CD4-positive, alpha-beta T cell treated with Interleukin-10 for 1 hour (primary cell): ENCODE measurements at places on chromosomes 16 and 17.

- DNase-seq, result no peak
Observed at GRCh38 chr16:57069635-57070370, 22.6 kb upstream of the CPNE2 start.

- no peak for DNase-seq
Observed at GRCh38 chr17:64202683-64203344, 60.2 kb downstream of the TEX2 start.

DNA sequence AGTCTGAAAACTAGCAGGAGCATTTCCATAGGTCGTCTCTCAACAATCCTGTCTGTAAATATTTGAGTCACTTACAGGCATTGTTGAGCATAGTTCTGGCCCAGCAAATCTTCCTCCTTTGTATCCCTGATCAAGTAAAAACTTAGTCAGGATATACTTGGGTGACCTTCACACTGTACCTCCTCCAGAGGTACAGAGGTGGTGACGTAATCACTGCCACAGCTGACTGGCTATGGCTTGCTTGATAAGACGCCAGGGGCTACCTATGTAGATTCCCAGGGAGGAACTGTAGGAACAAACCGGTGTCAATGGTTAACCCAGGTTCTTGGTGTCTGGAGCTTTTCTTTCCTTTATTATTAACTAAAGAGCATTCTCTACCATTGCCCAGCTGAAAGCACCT lies at the start of gene KCNJ16:
TSS of gene KCNJ16 (plus strand) at position 270 of the 400 bp plus-strand sequence. CDS start 56,863 bp downstream, outside the sequence.
- no peak for DNase-seq

- no peak for DNase-seq
Observed at GRCh38 chr17:5211458-5211857, 19.8 kb upstream of the ZNF594 start.

DNA sequence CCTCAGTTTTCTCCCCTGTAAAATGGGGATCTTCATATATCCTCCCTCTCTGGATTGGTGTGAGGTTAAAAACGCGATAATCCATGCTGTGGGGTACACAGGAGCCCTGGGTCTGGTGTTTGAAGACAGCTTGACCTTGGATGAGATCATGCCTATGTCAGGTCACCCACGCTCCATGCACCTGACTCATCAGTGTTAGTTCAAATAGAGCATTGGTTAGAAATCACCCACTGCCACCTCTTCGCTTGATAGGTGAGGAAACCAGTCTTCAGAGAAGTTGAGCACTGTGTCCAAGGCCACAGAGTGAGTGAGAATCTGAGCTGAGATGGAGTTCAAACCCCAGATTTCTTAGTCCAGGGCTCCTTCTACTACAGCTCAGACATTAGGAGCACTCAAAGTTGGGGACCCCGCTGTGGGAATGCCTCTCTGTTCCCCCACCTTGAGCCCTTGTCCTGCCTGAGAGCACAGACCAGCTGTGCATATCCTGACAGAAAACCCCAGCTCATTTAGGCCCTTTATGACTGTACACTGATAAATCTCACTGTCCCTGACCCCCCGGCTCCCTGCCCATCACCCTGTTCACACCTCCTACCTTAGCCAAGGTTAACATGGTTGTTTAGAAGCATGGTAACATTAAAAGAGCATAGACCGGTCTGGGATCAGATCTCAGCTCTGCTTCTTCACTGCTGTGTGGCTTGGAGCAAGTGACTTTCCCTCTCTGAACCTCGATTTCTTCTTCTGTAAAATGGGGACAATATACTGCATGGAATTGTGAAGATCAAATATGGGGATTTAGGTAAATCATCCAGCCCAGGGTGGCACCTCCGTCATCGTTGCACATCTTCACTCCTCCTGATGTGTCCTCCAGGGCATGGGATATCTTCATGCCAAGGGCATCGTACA lies 22.4 kb upstream of the LGALS9 start:
- no peak for DNase-seq

DNA sequence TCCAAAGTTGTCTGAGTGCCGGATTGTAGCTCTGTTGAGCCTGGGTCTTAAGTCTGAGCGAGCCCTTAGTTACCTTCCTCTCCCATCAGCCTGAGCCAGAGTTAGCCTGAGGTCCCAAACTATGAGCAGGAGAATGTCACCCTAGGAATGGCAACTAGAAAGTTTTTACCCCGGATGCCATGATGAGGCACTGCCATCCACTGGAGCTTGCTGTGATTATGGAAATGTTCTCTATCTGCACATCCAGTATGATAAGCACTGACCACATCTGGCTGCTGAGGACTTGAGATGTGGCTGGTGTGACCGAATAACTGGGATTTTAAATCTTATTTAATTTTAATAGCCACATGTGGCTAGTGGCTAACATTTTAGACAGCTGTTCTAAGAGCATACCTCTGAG lies 550.0 kb downstream of the CDH13 start:
- no peak for DNase-seq

- DNase-seq, result peak; percentile 58
Observed at GRCh38 chr17:79800325-79801155, 3.7 kb upstream of the CBX8 start.

DNA sequence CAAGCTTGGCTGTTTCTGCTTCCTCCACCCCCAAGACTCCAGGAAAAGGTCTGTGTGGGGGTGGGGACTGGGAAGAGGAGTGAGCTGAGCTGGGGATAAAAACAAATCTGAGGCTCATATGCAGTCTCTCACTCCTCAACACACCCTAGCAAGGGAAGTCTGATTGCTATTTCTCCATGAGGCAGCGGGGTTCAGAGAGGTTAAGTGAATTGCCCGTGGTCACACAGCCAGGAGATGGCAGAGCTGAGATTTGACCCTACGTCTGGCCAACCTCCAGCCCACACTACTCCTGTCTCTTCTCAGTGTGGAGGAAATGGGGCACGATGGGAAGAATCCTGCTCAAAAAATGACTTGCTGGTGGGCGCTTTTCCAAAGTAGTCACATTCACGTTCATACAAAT lies 4.8 kb upstream of the ABCC3 start:
- no peak for DNase-seq
